Osteocyte (in vitro differentiated cells): ENCODE measurements at places on chromosomes 12 and 14.

DNA sequence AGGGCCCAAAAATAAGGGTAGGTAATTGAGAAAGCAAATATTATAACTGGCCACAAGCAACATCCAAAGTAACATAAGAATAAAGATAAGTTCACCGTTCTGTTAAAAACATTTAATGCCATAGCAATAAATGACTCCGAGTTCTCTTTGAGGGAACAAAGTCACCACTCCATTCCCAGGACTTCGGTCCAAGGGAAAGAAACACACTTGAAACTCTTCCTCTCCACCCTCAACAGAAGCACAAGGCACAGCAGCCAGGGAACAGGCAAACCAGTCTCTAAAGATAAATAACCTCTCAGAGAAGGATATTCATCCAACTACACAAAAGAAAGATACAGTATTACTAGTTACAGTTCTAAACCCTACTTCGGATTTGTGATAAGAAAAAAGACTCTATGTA is 2.5 kb downstream of the SETD3 start:
- H3K4me1 ChIP-seq: peaks cover 37% of the 10 kb centered on the region
- H3K27ac ChIP-seq: peak overlapping the region; percentile 23
- peak overlapping the region; percentile 8 for H3K4me3 ChIP-seq

GRCh38 chr12:118851891-118852290 is 129.4 kb upstream of the SRRM4 start:
- H3K4me1 ChIP-seq: no peaks in the 10 kb centered on the region
- H3K27ac ChIP-seq: no peak overlapping the region
- H3K4me3 ChIP-seq: no peak overlapping the region
- no peak for DNase-seq
- no peaks in the 10 kb centered on the region for H3K36me3 ChIP-seq

DNA sequence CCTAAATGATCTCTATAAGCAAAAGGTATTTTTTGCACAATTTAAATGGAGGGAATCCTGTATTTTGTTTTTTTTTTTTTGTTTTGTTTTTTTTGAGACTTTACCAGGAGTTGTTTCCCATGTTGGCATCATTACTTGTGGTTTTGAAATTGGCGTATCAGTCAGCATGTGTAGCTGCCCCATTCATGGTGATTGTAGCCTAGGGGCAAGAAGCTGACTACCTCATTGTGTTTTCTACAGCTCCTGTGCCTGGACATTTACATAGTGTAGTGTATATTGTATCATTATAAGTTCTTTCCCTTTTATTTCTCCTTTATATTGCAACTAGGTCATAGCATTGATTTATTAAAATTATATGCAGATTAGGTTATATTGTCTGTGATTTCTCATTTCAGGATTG is 24.5 kb downstream of the SAMD4A start:
- no peaks in the 10 kb centered on the region for H3K27me3 ChIP-seq
- H3K36me3 ChIP-seq: peaks cover 7% of the 10 kb centered on the region
- H3K4me1 ChIP-seq: peaks cover 66% of the 10 kb centered on the region
- DNase-seq: no peak
- H3K4me3 ChIP-seq: no peak overlapping the region

DNA sequence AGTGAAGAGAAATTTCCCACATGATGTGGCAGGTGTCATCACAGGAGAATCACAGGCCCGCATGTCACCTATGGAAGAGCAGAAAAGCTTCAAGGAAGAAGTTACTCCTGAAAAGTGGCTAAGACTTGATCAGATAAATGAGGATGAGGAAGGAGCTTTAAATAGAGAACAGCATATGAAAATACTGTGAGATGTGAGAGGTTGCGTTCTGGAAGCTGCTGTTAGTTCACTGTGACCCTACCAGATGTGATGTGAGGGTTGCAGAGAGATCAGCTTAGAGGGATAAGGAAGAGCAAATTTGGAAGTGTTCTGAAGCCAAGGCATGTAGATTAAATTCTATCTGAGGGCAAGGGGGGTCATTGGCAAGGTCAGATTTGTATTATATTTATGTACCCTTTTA is 17.1 kb downstream of the ERP27 start:
- no peak for DNase-seq
- H3K27me3 ChIP-seq: no peaks in the 10 kb centered on the region
- H3K4me1 ChIP-seq: peaks cover 2% of the 10 kb centered on the region
- H3K27ac ChIP-seq: no peak overlapping the region
- no peak overlapping the region for H3K4me3 ChIP-seq

GRCh38 chr14:81710232-81710845 is 176.7 kb upstream of the SEL1L start:
- DNase-seq: no peak
- H3K36me3 ChIP-seq: no peaks in the 10 kb centered on the region
- H3K4me1 ChIP-seq: no peaks in the 10 kb centered on the region
- no peak overlapping the region for H3K27ac ChIP-seq
- no peaks in the 10 kb centered on the region for H3K27me3 ChIP-seq

DNA sequence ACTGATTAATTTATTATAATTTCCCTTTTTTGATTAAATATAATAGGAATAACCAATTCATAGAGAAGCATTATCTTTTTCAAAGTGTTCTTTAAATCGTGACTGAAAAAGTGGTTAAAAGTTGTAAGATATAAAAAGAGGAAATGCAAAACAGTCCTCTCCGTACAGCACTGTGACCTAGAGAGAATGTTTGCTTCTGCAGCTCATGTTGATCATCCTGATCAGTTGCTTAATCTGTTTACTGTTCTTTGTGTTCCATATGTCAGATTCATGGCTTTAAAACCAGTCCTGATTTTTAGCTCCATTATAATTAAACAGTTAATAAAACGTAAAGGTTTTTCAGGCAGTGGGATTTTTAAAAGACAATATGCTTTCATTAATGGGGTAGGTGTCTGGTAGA is 4.7 kb downstream of the TTC8 start:
- H3K36me3 ChIP-seq: peaks cover 4% of the 10 kb centered on the region
- DNase-seq: no peak
- no peaks in the 10 kb centered on the region for H3K27me3 ChIP-seq
- H3K27ac ChIP-seq: no peak overlapping the region
